ENCODE measurements at places on chromosomes 11 and 22.

- peak; percentile 63 for DNase-seq
- peak overlapping the region; percentile 98 for H3K27ac ChIP-seq
- peaks cover 43% of the 10 kb centered on the region for H3K4me1 ChIP-seq
- H3K27me3 ChIP-seq = peaks cover 5% of the 10 kb centered on the region
- peak overlapping the region; percentile 90 for H3K4me3 ChIP-seq
- peaks cover 20% of the 10 kb centered on the region for H3K36me3 ChIP-seq
Observed at GRCh38 chr11:35662061-35662648, 420 bp upstream of the TRIM44 start.

DNA sequence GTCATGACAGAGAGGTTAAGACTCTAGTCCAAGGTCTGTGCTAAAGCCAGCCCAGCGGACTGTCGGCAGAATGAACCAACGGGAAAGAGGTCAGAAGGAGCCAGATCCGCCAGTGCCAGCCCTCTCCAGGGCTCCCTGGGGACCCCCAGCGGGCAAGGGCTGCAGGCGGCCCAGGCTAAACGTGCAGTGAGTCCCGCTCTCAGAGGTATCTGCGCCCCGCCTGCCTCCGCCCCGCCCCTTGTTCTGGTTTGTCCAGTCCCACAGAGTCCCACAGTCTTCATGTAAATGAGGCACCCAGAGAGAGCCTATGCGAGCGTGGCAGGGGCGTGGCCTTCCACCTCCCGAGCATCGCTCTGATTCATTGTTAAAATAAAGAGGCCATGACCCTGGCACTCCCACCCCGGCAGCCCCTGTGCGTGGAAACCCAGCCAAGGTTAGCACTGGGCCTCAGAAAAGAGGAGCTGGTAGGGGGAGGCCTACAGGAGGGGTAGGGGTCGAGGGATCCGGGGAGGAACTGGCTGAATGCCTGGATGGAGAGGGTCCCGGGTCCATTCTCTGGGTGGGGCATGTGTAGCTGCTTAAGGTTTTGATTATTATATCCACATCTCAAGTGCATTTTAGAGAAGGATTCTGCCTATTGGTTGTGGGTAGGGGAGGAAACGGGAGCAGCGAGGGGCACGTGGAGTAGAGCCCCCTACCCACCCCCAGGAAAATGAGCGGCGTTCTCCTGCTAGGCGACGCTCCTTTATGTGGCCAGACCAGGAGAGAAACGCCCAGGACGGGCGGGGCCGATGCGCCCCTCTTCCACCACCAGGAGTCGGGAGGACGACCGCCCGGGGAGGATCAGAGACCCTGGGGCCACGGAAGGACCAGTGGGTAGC, at the start of gene TRIOBP:
Gene TRIOBP (plus strand): TSS at position 392 of the 881 bp plus-strand sequence. CDS start 4,318 bp downstream, outside the sequence.
- DNase-seq = peak; percentile 76
- peaks cover 30% of the 10 kb centered on the region for H3K36me3 ChIP-seq
- peak within 1 kb of the TSS; percentile 91 for H3K27ac ChIP-seq
- peak within 1 kb of the TSS; percentile 61 for H3K4me3 ChIP-seq
- H3K27me3 ChIP-seq = no peaks in the 10 kb centered on the region

- DNase-seq = no peak
- no peaks in the 10 kb centered on the region for H3K36me3 ChIP-seq
- H3K4me1 ChIP-seq = no peaks in the 10 kb centered on the region
- no peak overlapping the region for H3K27ac ChIP-seq
- H3K4me3 ChIP-seq = no peak overlapping the region
- H3K27me3 ChIP-seq = peaks cover 6% of the 10 kb centered on the region
Observed at GRCh38 chr11:132134322-132134721, 763.9 kb downstream of the NTM start.

GRCh38 chr22:42881298-42881697, 24.2 kb upstream of the ARFGAP3 start:
- no peak for DNase-seq
- no peak overlapping the region for H3K27ac ChIP-seq
- no peaks in the 10 kb centered on the region for H3K27me3 ChIP-seq
- H3K4me1 ChIP-seq = no peaks in the 10 kb centered on the region
- H3K4me3 ChIP-seq = no peak overlapping the region

DNA sequence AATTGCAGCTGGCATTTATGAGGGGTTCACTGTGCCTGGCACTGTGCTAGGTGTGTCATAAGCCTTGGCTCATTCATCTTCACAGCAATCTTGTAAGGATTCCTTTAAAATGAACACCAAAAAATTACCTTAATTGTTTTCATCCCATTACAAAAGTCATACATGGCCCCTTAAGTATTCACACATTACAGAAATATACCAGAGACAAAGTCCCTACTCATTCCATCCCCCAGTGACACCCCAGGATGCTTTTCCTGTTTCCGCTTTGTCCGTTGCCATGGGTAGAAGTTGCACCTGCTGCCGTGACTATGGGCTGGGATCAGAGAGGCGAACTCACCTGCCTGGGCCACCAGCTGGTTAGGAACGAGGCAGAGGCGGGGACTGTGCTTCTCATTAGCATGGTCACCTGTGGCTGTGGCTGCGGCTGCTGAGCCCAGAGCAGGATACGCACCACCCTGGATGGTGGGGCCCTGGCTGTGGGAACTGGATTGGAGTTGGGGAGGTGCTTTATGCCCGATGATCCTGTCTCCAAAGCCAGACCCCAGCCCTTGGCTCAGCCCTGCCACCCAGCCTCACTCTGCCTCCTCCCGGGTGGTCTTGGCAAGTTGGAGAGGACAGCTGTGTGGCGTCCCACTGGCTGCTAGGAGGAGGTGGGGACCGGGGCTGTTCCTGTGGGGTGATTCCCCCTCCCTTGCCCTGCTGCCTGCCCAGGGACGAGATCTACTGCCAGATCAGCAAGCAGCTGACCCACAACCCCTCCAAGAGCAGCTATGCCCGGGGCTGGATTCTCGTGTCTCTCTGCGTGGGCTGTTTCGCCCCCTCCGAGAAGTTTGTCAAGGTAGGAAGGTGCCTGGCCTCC, 60.8 kb downstream of the MYO7A start:
- no peak overlapping the region for H3K27ac ChIP-seq
- no peaks in the 10 kb centered on the region for H3K27me3 ChIP-seq
- H3K4me1 ChIP-seq = no peaks in the 10 kb centered on the region
- DNase-seq = no peak
- no peaks in the 10 kb centered on the region for H3K36me3 ChIP-seq

Measured in naive thymus-derived CD8-positive, alpha-beta T cell (primary cell).